ENCODE measurements at places on chromosomes 7 and 10.

- DNase-seq, result no peak
Observed at GRCh38 chr7:2864204-2864985, 20.3 kb upstream of the GNA12 start.

DNA sequence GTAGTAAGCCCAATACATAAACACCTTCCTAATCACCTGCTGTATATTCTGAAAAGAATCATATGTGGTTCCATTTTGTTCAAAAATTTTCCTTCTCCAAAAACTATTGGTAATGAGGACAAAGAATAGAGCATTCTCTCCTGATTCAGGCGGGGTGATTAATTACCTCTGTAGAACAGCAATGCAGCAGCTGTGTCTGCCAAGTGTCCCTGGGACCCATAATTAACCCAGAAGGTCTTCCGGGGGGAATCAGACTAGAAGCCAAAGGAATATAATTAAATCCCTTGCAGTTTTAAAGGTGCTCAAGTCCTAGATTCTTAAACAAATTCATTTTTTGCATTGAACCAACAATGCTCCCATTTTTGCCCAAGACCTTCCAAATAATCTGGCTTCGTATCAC lies 60.3 kb upstream of the ABLIM1 start:
- no peak for DNase-seq

- peak; percentile 98 for DNase-seq
Observed at GRCh38 chr10:4372601-4373000, 453.4 kb upstream of the AKR1E2 start.

DNA sequence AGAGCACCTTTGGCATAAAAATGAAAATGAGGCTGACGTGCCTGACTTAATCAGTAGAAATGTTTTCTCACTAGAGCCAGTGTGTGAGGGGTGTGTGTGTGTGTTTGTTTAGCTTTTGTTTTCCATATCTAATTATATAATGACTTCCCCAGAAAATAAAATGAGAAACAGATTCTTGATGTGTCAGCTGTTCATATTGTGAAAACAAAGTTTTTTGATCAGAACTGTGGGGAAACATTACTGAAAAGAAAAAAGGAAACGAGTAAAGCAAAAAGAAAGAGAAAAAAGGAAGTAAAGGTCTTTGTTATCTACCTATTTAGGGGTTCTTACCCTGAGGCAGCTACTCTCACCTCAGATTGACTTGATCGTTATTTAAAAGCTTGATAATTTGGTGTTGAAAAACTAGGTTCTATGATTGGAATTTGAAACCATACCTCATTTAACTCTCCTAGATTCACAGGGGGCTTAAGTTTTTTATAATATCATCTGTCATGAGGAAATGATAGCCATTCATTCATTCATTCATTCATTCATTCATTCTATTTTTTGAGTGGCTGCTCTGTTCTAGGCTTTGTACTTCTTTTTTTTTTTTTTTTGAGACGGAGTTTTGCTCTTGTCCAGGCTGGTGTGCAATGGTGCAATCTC lies 58.0 kb downstream of the CREM start:
- no peak for DNase-seq

GRCh38 chr10:112203328-112204076 lies 19.9 kb upstream of the GPAM start:
- no peak for DNase-seq

DNA sequence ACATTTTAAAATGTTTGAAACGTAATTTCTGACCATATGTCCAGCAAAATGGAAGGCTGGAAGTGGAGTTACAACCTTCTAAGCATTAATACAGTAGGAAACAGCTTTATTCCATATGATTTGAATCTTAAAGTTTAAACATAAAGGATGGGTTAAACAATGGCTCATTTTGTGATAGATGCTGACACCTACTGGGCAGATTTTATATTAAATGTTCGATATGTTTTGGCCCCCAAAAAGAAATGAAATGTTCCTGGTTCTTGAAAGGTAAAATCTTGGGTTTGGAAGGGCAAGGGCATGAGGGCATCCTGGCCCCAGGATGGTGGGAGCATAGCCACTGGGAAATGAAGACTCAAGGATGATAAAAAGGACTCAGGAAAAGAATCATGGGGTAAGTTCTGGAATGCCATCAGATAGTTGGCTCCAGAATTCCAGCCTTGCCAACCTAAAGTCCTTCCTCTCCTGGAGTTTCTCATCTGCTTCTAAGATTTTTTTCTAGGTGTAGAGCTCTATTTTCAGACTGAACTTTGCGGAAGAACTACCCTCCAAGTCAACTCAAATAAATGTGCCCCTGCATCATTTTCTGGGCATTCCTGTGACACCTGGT lies 34.6 kb upstream of the SLC35G1 start:
- peak; percentile 15 for DNase-seq

DNA sequence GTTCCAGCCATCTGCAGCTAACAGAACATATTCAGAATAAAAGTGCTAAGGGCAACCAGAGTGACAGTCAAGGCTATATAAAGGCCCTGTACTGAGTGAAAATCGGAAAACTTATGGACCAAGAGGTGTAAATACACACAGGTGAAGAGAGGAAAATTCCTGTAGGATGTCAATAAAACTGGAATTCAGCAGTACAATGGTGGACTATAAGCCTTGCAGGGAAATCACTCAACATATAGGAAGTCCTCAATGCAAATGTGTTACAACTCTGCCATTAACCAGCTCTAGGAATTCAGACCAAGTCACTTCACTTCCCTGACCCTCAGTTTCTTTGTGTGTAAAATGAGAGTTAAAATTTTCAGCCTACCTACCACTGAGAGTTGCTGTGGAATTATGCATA lies 7.7 kb downstream of the USP6NL start:
- DNase-seq, result no peak

DNA sequence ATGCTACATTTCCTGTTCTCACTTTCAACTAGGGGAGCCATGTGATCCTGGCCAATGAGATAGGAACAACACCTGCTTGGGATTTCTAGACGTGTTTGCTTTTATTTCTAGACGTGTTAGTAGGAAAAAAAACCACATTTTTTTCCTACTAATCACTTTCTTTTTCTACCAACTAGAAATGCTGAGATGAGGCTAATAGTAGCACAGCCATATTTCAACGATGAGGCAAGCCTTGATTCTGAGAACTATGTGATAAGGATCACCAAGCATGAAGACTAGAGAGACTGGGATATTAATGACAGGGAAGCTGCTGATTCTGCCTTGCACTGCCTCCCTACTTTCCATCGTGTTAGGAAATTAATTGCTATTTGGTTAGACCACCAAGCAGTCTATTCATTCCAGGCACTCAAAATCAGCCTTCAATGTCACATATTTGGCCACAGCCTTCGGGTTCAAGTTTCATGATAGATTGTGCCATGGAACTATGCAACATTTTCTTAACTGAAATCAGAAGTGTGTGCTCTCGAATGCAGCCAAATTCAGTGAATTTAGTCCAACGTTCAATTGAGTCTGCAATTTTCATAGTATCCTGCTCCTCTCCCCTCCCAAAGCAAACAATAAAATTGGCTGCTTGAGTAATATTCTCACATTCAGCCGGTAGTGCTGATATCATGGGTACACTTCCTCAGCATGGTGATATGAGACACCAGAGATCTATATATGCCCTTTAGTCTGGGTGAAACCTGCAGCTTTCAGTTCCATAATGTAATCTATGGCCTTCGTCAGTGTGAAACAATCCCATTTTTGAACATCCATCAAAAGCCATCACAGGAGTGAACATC lies 98.1 kb downstream of the GPR37 start:
- no peak for DNase-seq

DNA sequence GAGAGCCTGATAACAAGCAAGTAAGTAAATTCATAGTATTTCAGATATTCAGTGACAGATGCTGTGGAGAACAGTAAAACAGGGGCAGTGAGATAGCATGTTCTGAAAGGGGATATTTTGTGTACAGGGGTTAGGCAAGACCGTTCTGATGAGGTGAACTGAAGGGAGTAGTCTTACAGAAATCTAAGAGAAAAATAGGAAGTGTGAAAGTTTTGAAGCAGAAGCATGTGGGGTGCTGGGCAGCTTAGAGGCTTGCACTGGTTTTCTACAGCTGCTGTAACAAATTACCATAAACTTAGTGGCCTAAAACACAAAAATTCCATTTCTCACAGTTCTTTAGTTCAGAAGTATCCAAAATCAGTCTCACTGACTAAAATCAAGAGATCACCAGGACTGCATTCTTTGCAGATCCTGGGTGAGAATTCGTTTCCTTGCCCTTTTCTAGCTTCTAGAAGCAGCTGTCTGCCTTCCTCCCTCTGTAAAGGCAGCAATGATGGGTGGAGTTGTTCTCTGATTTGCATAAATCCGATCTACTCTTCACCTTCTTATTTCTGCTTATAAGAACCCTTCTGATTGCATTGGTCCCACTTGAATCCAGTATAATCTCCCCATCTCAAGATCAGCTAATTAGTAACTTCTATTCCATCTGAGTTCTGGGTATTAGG lies 7.5 kb upstream of the KLF14 start:
- DNase-seq, result no peak

- no peak for DNase-seq
Observed at GRCh38 chr10:18650404-18650997, 886 bp downstream of the NSUN6 start.

DNA sequence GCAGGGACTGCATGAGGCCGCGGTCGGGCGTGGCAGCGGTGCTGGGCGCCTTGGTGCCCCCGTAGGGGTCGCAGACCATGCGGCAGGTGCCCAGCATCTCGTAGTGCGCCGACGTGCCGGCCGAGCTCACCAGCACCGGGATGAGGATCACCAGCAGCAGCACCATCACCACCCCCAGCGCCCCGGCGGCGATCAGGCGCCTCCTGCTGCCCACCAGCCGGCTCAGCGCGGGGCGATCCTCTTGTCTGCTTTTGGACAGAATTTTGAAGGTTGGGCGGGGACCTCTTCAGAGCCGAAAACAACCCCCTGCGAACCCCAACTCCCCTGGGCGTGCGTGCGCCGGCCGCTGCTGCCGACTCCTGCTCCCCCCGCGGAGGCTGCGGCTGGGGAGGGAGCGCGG lies 779 bp downstream of the C1QL3 start:
- peak; percentile 10 for DNase-seq

DNA sequence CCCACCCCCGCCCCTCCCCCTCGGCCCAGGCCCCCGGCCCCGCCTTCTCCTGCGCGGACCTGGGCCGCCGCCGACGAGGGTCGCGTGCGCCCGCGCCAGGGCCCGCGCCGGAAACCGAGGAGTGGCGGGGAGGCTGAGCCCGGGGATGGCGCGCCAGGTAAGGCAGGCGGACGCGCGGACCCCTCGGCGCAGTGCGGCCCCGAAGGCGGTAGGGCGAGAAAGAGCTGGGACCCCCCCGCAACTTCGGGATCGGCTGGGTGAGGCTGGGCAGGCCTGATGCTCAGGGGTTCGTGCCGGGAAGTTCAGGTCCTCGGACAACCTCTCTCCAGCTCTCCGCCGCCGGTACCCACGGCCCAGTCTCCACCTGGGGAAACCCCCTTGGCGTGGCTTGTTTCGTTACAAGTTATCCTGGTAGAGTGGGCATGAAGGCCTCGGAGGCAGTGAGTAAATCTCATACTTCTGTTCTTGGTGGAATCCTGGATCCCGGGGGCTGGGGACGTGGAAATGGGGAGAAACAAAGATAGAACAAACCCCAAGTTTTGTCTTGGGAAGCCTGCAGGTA lies 58.4 kb downstream of the ZNF467 start:
- no peak for DNase-seq

DNA sequence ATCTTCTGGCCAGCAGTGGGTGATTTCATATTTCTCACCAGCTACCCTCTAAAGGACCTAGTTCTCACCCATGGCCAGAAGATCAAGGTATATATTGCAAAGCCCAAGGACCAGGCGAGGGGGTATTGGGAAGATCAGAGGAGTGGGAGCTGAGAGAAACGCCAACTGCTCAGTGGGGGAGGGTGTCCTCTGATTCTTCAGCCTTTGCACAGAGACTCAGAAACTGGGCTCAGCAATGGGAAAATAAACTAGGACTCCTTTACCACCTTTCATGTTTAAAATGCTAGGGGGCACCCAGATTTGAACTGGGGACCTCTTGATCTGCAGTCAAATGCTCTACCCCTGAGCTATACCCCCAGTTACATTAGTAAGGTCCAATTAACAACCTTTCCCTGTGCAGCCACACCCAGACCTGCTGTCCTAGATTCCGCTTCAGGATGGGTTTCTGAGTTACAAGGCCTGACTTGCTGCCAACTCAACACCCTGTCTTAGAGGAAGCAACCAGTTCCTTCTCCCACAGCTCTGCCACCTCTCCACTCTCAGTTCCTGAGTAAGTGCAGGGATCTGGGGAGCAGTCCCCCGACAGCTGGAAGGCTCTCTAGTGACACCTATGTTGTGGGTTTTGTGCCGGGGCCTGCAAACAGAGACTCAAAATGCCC lies 93.5 kb downstream of the ZNF783 start:
- DNase-seq, result no peak

DNA sequence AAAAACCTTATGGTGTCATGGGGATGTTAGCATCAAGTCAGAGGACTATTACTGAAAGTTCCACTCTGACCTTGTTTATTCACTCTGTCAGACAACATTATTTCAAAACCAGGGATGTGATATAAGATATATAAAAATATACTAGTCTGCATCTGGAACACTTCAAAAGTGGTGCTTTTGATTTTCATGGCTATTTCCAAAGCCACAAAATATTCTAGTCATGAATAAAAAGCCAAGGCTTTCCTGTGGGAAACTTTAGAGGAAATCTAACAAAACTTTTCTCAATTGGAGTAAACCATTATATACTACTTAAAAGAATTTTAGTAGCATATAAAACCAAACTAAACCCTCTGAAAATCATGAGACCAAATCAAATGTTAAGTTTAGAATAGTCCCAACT lies 205.2 kb downstream of the TMEM26 start:
- no peak for DNase-seq

DNA sequence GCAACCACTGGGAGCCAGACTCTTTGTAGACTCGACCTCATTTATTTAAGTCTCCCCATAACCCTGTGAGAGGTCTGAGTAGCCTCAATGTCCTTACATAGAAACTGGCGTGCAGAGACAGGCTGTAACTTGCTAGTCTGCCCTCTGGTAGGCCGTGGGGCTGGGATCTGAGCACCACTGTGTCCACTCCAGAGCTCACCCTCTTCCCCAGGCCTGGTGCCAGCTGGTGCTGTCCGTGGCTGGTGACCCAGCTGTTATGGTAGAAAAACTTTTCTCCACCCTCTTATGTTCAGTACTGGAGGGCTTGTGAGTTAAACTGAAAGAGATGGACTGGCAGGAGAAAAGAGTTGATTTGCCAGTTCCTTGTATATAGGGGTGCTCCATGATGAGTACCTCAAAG lies 41.9 kb downstream of the ADAMTS14 start:
- DNase-seq, result no peak

GRCh38 chr10:69505636-69506318 lies 54.5 kb downstream of the TSPAN15 start:
- no peak for DNase-seq

- no peak for DNase-seq
Observed at GRCh38 chr10:91771907-91772306, 26.3 kb upstream of the TNKS2 start.

Measured in fibroblast of pulmonary artery (primary cell).